NCI-H187 treated with DMSO at 0.1 percent for 48 hours (cell line): ENCODE measurements at places on chromosomes 4 and X.

DNA sequence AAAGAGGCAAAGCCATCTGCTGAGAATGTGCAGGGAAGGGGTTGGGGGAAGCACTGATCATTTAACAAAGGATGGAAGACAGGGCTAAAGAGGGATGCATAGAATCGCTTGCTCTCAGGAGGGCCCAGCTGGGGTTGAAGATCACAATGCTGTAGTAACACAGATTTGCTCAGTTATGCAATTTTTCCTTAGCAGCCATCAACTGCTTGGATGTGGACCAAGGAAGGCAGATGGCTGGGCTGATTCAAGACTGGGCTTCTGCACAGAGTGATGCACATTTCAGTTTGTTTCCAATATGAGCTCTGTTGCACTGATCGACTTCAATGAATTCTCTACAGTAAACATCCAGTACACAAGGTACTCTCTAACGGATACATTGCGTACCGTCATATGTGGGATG is 127.8 kb upstream of the TBL1X start:
- no peak for DNase-seq

DNA sequence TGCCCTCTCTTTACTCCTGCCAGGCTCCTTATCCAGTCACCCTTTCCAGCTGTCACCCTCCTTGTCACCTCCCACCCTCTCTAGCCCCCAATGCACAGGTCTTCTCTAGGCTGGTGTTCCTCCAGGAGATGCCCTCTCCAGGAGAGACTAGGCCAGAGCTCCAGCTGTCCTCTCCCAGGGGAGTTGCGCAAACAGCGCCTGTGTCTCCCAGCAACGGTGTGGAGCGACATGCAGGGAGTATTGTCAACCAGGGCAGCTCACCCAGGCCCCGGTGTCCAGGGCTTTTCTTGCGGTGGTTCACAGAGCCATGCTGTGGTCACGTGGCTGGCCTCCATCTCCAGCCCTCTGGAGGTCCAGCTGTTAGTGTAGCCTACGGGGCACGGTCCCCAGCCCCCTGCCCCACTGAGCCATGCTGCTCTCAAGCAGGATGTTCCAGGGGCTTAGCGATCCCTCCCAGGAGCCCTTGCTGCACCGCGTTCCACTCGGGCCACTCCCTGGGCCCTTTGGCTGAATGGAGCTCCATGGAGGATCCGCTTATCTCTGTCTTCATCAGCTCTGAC is 34.8 kb downstream of the CCNQ start:
- DNase-seq = no peak

DNA sequence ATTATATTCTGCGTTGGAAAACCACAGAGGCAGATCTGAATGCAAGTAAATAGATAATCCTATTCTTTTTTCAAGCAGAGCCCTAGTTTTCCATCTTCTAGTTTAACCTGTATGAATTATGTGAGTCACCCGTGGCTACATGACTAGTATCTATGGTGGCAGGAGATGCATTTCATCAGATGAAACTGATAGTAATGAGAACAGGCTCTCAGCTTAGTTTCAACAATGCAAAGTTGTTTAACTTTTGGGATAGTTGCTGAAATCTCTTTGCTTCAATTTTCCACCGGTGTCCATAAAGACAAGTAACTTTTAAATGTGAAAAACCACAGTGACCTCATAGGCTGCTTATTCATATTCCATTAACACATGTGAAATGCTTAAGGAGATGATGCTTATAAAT is 1317.4 kb upstream of the TENM3 start:
- DNase-seq = no peak

DNA sequence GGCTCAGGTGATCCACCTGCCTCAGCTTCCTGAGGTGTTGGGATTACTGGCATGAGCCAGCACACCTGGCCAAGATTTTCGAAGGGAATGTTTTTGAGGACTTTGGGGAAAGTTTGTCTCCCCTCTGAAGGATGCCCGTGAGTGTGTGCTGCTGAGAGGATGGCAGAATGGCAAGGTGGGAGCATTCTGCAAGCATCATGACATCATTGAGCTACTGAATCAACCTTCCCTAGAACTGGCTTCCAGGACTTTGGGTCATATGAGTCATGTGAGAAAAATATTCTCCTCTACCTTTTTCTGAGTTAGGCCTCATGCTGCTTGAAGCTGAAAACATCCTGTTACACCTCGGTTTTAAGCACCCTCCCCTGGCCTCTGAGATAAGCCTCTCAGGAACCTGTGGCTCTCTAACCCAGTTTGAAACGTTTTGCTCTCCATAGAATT is 31.0 kb downstream of the TMEM131L start:
- DNase-seq = no peak

DNA sequence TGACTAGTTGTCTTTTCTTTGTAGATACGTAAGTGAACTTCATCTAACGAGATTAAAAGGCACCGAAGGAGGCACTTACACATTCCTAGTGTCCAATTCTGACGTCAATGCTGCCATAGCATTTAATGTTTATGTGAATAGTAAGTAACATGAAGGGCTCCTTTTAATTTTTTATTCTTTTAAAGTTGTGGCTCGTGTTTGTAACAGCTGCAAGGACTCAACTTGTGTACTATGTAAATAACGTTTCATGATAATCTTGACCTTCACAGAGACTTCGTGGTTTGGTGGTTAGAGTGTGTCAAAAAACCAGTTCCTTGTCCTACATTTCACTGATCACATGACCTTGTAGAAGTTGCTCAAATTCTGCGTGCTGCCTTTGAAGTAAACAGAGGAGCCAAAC is 51.6 kb downstream of the KIT start:
- no peak for DNase-seq

GRCh38 chrX:116317409-116317808 is 119.0 kb upstream of the SLC6A14 start:
- no peak for DNase-seq
